ENCODE measurements at places on chromosomes 2 and 18.

DNA sequence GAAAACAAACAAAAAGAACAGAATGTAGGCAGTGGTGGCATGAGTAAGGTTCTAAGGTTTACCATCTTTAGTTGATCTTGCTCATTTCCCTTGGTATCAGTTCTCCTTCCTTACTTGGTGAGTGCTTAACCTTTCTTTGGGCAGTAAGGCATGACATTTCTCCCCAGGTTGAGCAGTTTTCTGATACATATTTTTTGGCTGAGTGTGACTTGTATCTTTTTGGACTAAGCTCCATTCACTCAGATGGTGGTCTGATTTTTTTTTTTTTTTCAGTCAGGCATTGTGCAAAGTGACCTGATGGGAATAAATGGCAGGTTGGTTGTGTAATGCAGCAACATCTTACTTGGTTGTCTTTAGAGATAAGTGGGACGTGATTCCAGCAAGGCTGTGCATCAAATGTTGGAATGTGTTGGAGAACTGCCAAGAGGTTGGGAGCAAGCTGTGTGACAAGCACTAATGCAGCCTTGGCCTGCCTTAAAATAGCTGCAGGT, 15.1 kb downstream of the SPTBN1 start:
- no peak for DNase-seq

GRCh38 chr2:162932416-162932815, 93.8 kb upstream of the KCNH7 start:
- no peak for DNase-seq

- DNase-seq, result peak; percentile 73
Measured at GRCh38 chr2:233353769-233354499, at the start of gene DGKD. DGKD (plus strand) TSS chr2:233354494; CDS start chr2:233354519, 25 bp downstream.

GRCh38 chr2:100104718-100105677, 37.4 kb downstream of the AFF3 start:
- DNase-seq, result no peak

- no peak for DNase-seq
Measured at GRCh38 chr2:41847744-41848441, 199.9 kb upstream of the PKDCC start.

- no peak for DNase-seq
Measured at GRCh38 chr2:239152239-239152915, 248.4 kb downstream of the HDAC4 start.

- no peak for DNase-seq
Measured at GRCh38 chr2:238890131-238890530, 42.2 kb downstream of the TWIST2 start.

- no peak for DNase-seq
Measured at GRCh38 chr18:4096486-4096885, 358.6 kb downstream of the DLGAP1 start.

- no peak for DNase-seq
Measured at GRCh38 chr2:104384961-104385360, 469.0 kb upstream of the POU3F3 start.

- no peak for DNase-seq
Measured at GRCh38 chr18:11880586-11881304, 27.4 kb downstream of the MPPE1 start.

DNA sequence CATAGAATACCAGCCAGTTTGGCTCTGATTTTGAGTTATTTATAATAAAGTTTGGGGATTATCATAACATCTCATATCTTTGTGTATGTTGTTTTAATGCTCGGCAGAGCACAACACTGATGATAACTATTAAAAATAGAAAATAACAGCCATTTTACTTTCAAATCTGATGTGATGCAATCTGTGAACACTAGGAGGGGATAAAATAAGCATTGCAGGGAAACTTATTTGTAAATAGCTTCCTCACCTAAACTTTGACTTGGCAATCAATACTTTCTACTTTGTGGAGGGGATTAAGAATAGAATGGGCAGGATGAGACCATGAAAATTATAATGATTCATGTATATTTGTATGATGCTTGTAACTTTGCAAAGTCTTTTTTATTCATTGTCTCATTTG, 54.4 kb downstream of the USP14 start:
- no peak for DNase-seq

GRCh38 chr2:262117-262516, 1.7 kb downstream of the SH3YL1 start:
- no peak for DNase-seq

GRCh38 chr2:15639323-15640251, 47.9 kb downstream of the DDX1 start:
- DNase-seq, result no peak

GRCh38 chr2:74239346-74239745, 40.9 kb downstream of the MTHFD2 start:
- no peak for DNase-seq

DNA sequence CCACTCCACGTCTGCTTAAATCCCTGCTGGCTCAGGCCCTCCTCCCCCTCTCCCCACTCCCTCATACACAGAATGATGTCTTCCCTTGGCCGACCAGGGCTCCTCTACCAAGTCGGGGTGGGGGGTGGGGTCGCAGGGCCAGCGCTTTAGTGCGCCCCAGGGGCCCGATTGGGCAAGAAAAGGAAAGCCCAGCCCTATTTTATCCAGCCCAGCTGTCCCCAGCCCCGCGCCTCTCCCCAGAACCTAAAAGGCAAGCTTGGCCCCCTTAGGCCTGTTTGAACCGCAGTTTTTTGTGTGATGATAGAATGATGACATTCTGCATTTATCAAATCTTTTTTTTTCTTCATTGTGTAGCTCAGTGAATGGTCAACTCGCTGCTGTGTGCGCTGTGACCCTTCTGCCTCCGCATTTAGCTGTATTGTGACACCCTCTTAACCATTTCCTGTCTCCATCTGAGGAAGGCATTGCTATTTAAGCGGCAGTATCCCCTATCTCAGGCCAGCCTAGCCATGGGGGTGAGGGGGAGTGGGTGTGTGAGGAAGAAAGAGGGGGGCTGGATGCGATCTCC, 231.4 kb downstream of the HAUS1 start:
- DNase-seq, result no peak

DNA sequence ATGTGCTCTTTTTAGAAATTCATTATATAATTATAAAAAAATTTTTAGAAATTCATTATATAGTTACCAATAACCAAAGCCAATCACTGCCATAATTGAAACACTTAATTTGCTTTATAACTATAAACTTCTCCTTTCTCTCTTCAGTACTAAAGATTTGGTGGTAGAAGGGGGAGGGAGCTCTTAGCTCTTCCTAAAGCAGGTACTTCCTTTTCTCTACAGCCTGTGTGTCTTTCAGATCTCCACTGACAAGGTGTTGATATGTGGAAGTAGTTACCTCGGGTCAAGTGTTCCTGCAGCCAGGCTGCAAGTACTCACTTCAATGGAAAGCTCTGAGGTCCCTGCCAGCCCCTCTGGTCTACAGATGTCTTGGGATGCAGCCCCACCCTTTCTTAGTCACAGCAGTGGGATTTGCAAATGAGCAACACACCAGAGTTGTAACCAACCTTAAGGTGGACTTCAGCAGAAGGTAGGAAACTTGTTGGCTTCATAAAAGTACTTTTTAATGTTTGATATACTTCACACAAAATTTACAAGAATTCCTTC, 690.0 kb downstream of the ARHGAP15 start:
- DNase-seq, result no peak

DNA sequence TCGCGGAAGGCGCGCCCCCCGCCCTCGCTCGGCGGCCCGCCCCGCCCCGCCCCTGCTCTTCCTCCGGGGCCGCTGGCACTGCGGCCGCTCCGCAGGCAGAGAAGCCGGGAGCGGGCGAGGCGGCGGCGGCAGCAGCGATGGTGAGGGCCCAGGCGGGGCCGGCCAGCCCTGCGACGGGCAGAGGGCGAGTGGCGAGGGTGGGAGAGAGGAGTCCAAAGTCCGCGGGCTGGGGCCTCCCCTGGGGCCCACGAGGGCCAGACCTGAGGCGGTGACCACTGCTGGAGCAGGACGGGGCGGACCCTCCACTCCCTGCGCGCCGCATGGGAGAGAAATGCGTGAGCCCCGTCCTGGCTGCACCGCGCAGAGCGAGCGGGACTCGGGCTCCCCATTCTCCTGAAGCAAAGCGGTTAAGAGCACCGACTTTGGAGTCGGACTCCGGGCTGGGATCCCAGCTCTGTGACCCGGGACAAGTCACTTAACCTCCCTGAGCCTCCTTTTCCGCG, at the start of gene VAMP5:
Gene VAMP5, plus strand, starts transcription at position 78 of the 503 bp plus-strand sequence. Its CDS starts 60 bp downstream, at position 138.
- peak; percentile 51 for DNase-seq

DNA sequence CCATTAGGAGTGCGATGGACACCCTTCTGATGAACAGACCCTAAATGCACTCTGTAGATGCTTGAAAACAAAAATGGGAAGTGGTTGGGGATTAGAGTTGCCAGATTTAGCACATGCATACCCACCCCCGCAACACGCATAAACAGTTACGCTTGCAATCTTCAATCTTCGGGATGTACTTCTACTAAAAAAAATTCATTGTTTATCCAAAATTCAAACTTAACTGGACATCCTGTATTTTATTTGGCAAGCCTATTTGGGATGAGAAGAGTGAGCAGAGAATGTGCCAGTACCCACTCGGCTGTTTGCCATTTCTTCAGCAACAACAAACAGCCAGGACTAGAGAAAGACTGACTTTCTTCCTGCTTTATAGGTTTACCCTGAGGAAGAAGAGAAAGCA, 18.4 kb downstream of the KIAA2012 start:
- no peak for DNase-seq

- DNase-seq, result no peak
Measured at GRCh38 chr2:191661097-191661924, 16.6 kb upstream of the NABP1 start.

DNA sequence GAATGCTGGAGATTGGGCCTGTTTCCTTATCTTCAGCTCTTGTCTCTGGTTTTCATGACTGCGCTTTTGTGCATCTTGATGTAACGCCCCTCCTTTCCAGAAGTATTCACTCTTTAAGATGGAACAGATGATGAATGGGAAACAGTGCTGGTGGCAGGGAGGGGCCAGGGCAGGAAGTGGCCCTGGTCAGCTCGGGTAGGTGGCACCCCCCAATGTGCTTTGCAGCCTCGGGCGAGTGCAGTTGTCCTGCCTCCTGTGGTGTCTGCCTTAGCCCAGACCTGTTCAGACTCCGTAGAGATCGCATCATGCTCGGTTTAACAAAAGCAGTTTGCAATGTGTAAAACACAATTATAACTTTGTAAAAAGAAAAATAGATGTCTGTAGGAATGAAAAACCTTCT, 17.0 kb upstream of the MGAT4A start:
- no peak for DNase-seq

DNA sequence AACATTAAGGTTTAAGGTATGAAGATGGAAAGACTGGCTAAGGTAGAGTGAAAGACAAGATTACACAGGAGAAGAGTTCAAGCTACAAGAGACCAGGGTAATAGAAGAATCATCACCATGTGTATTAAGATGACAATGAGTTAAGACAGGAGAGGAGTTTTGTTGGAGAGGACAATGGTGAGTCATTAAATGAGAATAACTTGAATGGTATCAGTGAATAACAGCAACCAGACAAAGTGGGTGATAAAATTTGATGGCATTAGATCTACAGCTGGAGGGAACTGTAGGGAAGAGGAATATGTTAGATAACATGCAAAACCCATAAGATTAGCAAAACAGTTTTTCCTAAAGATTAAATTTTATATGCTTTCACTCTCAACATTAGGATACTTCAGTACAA, 18.8 kb upstream of the ENOSF1 start:
- no peak for DNase-seq

- DNase-seq, result no peak
Measured at GRCh38 chr18:58426611-58427010, 202.3 kb downstream of the ALPK2 start.

DNA sequence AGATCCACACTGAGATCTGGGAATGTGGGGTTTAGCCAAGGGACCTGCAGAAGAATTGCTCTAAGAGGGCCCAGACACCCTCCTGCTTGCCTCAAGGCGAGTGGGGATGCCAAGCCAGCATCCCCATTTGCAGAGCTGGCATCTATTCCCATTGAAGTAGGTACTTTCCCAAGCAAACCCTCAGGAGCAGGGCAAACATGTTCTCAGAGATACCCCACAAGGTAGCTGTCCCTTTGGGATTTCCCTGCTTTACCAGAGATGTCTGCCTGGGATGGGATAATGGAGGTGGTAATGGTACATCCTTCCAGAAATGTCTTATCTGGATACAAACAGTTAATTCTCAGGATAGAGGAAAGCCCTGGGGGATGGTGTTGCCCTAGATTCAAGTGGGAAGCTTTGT, 51.2 kb downstream of the GYPC start:
- DNase-seq, result no peak

- DNase-seq, result peak; percentile 90
Measured at GRCh38 chr2:216636551-216637450, 3.6 kb downstream of the IGFBP2 start.

DNA sequence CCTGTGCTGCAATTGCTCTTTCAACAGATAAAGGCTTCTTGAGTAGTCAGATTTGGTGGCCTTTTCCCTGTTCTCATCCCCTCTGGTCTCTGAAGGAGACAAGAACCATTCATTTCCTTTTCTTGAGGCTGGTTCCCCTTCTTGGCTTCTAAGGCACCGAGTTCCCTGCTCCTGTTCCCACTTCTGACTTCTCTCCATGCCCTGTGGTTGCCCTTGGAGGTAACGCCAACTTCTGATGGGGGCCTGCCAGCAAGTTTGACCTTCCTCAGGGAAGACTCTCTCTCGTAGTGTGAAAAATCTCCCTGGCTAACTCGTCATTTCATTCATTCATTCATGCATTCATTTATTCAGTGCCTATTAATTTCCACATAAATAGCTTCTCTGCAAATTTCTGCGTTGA, 302.4 kb upstream of the SOX11 start:
- no peak for DNase-seq

GRCh38 chr18:62436636-62437234, 86.1 kb upstream of the ZCCHC2 start:
- peak; percentile 65 for DNase-seq

DNA sequence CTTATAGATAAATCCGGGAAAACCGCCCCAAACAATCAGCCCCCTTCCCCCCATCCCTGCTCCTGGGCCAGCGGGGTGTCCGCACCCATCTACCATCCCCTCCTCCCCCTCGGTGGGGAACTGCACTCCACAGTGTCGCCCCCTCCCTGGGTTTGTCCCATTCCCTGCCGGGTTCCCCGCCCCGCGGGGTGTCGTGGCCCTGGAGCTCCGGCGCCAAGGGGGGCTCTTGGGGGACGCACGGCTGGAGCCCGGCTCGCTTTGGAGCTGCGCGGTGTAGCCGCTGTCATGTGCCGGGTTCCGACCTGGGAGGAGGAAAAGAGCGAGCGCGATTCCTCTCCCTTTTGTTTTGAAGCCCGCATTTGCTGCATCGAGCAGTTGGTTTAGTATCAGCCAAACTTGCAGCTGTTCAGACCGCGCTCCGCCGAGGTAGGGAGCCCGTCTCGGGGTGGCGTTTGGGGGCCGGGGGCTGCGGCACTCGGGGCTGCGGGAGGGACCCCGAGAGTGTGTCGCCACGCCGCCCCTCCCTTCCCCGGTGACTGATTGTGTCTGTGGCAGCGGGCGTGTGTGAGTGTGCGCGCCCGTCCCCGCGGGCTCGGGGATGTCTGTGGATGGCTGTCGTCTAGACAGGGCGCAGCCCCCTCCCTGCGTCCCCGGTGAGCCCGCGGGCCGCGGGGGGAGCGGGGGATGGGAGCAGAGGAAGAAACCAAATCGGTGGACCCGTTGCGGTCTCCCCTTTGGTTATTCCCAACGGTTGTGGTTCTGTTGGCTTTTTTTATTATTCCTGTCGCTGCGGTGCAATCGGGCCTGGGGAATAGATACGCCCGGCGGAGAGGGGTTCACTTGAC, 797 bp downstream of the CTIF start:
- peak; percentile 45 for DNase-seq

Measured in transverse colon (tissue), 4 donors.